HCEC 1CT (cell line): ENCODE measurements at places on chromosomes 5 and 9.

DNA sequence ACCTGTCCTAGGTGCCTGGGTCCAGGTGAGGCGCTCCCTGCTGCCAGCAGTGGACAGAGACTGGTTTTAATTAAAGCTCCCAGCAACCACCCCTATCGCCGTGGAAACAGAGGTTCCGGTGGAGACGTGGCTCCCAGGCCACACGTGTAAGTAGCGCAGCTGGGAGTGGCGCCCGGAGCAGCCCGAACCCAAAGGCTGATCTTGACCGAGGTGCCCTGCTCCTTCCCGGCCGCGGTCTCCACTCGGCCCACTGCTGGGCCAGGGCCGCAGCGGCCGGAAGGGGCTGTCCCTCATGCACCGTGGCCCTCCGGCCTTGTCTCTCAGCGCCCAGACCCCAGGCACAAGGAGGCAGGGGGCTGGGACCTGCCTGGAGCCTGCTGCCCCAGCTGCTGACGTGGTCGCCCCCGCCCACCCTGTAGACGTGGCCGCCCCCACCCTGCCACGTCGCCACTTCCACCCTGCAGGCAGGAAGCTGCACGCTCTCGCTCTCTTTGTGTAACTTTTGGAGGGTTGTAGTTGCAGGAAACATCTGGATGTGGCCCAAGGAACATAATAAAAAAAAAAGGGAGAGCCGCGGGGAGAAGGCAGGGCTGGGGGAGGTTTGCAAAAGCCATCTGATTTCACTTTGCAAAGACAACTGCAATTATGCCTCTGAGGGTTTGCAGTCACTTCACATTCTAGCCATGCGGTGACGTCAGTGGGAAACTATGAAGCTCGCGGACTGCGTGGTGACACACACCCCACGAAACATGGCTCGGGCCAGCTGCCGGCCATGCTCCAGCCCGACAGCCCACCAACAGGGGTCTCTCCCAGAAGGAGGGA lies 129.9 kb downstream of the RXRA start:
- DNase-seq: peak; percentile 96

DNA sequence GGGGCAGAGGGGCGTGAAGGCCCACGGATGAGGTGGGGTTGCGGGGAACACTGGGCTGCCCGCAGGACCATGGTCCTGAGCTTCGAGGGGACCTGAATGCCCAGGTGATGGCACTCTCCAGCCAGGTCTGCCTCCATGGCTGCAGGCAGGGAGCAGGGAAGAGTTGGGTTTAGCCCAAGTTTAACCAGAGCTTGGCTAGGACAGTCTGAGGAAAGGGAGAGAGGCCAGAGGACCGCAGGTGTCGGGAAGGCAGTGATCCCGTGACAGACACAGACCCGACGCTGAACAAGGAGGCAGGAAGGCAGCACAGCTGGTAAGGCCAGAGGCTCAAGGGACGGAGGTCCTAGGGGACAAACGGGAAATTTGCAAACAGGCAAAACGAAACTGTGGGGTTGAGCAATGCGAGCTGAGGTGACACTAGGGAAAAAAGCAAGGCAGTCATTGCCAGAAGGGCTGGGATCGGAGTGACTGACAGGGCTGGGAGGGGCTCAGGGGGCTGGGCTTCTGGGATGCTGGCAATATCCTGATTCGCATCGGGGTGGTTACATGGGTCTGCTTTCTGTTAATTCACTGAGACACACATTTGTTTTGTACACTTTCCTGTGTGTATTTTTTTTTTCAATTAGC lies 25.0 kb downstream of the ARPC5L start:
- DNase-seq: no peak

DNA sequence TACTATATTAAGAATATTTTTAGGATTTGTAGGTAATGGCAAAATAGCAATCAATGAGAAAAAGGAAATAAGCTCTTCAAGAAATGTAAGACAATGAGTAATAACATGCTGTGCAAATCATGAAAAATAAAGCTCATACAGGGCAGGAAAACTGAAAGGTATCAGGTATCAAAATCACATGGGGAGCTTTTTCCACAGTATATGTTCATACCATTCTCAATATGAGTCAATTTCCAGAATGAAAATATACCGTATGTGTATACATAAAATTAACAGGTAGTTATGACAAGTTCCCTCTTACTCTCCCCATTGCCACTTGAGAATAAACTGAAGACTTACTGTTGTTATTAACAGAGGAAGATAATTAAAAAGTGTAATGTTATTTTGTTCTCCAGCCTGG lies 35.9 kb downstream of the EFCAB9 start:
- DNase-seq: no peak

DNA sequence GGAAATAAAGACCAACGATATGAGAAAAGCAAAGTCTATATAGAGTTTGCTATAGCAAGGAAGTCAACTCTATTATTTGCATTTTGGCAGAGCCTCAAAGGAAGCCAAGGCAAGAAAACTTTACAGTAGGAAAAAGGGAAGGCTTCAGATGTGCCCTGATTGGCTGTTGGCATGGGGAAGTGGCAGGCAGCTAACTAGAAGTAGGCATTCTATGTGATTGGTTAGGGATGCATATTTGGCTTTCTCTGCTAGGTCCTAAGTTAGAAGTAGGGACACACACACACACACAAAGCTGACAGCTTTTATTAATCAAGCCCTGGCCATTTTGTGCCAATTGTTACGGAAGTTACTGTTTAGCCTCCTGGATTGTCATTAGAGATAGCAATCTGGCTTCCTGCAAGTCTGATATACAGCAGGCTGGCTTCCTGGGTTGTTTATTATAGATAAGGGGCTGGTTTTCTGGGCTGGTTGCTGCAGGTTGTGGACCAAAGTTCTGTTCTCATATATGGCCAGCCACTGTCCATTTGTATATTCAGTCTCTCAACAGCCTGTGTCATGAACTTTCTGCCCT lies 308.1 kb upstream of the GRAMD2B start:
- no peak for DNase-seq

GRCh38 chr5:117615226-117615625 lies 1040.6 kb upstream of the SEMA6A start:
- DNase-seq: no peak

- DNase-seq: no peak
Observed at GRCh38 chr9:36399980-36400331, at the start of gene RNF38. TSS of gene RNF38 (minus strand) at chr9:36400269. CDS start at chr9:36400108, 161 bp downstream.

DNA sequence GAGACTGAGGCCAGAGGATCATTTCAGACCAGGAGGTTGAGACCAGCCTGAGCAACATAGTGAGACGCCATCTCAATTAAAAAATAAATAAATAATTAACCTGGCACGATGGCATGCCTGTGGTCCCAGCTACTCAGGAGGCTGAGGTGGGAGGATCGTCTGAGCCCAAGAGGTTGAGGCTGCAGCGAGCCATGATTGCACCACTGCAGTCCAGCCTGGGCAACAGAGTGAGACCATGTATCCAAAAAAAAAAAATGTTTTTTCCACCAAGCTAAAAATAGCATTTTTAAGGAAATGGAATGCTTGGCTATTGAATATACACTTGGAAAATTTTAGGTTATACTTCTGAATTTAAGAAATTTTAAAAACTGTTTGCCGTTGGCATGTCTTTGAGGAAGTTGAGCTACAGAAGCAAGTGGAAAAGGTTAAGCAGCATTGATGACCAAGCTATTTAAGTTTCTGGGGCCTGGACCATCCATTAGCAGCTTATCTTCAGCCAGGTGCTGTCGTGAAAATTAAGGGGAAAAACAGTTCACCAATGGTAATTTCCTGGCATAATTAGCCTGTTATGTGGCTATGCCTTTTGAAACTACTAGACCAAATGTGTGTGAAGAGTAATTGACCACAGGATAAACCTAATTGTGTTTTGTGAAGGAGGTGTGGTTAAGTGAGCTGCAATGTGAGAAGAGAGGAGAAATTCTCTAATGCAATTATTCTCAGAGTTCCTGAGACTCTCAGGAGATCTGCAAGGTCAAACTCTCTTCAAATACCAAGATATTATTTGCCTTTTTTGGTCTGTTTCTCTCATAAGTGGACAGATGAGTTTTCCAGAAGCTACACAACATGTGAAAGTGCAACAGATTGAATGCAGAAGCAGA lies 21.0 kb downstream of the F2R start:
- DNase-seq: no peak

- DNase-seq: no peak
Observed at GRCh38 chr5:9071074-9071473, 474.8 kb downstream of the SEMA5A start.

DNA sequence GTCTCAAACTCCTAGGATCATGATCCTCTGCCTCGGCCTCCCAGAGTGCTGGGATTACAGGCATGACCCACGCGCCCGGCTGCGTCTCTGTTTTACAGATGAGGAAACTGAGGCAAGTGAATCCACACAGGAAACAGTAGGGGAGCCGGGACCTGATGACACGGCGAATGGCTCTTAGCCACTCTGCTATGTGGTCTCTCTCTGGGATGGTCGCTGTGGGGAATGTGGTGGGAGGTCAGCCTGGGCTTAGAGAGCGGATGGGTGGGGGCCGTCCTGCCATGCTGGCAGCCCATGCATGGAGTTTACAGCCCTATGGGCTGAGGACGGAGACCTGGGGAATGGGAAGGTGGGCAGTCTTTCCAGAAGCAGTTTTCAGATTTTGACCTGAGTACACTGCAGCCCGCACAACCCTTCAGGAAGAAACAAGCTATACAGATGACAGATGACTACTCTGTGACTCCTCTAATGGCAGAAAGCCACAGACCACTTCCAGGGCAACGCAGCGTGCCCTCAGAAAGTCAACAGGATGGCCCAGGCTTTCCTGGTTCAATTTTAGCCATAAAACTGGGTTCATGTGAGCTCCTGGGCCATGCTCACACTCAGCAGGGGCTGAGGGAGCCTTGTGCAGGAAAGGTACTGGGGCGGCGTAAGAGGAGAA lies 136.1 kb upstream of the RAPGEF1 start:
- peak; percentile 76 for DNase-seq

- no peak for DNase-seq
Observed at GRCh38 chr9:89839449-89839848, 234.6 kb downstream of the GADD45G start.

- no peak for DNase-seq
Observed at GRCh38 chr5:110031402-110032140, 341.8 kb downstream of the MAN2A1 start.

DNA sequence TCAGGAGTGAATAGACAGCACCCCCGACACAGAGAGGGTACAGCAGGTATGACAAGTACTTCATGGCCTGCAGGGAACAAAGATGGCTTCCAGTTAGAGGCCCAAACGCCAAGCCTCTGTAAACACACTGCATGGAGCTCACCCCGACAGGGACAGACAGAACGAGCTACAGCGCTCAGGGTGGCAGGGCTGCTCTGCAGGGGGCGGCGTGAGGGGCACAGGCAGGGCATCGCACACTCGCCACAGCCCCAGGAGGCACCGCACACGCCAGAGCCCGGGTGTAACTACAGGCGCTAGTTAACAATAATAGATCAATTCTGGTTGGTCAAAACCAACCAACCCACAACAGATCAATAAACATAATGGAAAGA lies 21.1 kb downstream of the CLPTM1L start:
- no peak for DNase-seq

DNA sequence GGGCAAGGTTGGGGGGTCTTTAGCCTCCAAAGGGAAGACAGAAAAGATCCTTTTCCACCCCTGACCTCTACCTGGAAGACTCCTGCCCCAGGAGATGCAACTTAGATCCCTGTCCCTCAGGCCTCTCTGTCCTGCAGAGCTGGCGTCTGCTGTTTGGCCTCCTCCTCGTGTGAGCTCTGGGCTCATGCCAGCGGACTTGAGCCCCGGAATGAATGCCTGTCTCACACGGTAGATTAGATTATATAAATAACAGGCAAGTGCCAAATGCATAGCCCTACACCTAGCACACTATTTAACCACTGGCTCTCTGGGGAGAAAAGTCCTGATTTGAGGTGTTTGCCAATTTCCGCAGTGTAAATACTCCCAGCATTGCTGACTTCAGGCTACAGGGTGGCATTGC lies 1.4 kb upstream of the WNK2 start:
- no peak for DNase-seq

- DNase-seq: no peak
Observed at GRCh38 chr5:126359884-126360283, 63.3 kb upstream of the GRAMD2B start.

- DNase-seq: peak; percentile 17
Observed at GRCh38 chr9:22447618-22448305, 1.1 kb downstream of the DMRTA1 start.
